ENCODE measurements at places on chromosomes 12 and 14.

DNA sequence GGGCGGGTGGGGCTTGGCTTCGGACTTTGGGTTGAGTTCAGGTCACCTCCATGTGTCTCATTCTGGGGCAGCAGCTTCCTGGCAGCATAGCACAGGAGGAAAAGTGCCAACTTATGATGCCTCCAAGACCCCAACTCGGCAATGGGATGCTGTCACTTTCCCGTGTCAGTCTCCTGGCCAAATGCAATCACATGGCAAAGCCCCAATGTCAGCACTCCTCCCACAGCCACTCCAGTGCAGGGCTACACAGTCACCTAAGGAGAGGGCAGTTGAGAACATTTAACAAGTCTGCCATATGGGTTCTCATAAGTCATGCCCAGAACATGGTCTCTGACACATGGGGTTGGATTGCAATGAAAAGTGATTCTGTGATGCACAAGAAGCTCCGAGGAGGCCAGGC is 26.7 kb downstream of the ELK3 start:
- no peak for DNase-seq

DNA sequence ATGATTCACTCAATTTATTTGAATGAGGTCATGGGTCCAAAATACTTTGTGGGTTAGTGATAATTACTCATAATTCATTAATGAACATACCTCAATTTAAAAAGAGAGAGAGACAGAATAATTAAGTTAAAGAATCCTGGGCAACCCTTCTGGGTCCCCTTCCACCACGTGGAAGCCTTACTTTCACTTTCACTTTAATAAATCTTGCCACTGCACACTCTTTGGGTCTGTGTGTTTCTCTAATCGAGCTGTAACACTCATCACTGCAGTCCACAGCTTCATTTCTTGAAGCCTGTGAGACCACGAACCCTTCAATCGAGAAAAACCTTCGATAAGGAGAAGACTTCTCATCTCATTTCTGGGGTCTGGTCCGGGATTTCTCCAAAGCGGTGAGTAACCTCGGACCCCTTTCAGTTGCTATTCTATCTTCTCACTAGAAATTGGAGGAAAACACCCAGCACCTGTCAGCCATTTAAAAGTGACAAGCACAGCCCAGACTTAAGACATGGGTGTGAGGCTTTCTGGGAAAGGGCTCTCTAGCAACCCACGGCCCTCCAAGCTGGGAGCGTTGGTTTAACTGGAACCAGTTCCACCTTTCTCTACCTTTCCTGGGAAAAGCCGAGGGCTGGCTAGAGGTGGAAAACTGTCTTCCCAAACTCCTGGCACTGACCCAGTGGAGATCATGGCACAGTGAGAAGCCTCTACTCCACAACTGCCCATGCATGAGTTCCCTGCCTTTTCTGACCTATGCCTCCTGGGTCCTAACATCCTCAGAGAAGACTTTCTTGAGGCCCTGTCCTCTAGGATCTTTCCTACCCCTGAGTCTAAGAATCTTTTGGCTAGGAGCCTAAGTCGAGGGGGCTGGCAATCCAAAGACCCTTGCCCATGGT is 148.8 kb upstream of the ATF7IP start:
- no peak for DNase-seq

- no peak for DNase-seq
Observed at GRCh38 chr12:52356762-52357580, 10.3 kb downstream of the KRT85 start.

DNA sequence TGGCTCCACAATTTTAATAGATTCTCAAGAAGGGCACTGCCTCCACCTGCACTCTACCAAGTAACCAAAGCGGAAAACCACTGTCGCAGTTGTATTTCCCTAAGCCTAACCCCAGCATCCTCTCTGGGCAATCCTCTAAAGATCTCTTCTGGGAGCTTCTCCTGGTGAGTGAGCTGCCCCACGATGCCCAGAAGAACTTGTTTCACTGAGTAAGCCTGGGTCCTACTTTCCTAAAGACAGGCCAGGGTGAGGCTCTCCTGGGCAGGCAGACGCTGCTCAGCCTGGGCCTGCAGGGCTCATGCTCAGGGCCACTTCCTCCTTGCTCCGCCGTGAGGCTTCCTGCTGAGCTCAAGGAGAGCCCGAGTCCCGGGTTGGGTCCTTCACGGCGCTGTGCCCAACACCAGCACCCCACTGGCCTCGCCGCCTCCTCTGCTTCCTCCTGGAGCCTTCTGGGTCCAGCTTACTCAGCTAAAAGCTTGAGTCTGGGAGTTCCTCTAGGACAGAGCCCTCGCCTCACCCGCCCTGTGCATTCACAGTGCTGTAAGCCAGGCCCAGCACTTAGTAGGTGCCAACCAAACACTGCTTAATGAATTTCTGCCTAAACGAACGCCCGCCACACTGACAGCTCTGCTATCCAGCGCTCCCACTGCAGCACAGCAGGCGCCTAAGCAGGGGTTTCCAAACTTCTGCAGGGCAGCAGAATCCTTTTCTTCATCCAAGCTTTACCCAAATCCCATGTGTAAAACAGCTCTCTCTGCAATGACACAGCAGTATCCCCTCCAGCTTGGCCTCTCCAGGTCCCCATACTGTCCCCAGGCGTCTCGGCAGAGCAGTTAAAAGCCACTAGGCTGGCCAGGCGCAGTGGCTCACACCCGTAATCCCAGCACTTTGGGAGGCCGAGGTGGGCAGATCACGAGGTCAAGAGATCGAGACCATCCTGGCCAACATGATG is 5.7 kb downstream of the RAB35 start:
- no peak for DNase-seq

- no peak for DNase-seq
Observed at GRCh38 chr14:62670526-62670925, 374.7 kb downstream of the KCNH5 start.

DNA sequence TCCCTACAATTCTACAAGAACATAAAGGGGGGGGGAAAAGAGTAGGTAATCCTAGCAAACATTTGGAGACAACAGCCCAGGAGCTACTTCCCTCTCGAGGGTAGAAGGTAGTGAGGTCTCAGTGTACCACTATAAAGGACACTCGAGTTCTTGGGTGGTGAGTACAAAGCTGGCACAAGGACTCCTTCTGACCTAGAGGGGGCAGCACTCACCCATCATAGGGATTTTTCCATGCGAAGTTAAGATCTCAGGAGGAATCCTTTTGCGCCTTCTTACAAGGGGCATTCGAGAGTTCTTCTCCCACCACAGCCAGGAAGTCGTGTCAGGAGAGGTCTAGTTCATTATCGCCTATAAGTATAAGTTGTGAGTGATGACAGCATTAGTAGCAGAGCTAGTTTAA is 200.2 kb upstream of the RBM19 start:
- no peak for DNase-seq

DNA sequence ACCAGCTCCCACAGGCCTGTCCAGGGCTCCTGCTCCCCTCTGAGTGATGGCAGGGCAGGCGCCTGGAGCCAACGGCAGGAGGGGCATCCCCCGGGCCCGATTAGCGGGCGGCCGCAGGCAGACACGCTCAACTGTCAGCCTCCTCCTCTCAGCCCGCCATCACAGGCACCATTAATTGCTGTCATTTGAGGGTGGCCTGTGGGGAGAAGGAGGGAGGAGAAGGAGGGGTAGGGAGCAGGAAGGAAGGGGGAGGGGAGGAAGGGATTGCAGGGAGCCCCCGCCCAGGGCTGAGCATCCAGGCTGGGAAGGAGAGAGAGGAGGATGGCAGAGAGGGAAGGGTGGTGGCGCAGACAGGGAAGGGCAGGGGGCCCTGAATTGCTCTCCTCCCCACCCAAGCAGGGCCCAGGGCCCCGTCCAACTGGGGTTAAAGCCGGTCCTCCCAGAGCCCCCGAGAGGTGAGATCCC is 36.1 kb downstream of the NCOR2 start:
- no peak for DNase-seq

DNA sequence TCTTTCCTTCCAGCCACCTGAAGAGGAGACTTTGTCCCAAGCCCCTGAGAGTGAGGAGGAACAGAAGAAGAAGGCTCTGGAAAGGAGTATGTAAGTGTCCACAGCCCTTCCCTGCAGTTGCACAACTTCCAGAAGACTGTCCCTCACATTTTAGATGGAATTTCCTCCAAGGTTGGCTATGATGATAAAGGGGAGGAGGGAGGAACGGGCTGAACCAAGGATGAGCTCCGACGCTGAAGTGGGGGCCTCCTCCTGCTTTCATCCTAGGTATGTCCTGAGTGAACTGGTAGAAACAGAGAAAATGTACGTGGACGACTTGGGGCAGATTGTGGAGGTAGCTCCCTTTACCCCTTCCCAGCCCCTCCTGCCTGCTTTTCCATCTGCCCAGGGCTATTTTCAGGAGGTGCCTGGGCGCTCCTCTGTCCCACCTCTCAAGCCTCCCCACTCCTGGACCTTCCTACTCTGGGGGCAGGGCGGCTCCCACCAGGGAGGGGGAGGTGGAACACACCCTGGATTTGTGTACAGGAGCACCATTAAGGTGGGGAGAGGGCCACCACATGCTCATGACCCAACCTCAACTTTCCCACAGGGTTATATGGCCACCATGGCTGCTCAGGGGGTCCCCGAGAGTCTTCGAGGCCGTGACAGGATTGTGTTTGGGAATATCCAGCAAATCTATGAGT is 2.3 kb downstream of the ARHGEF25 start:
- DNase-seq, result no peak

- no peak for DNase-seq
Observed at GRCh38 chr12:123741937-123742572, 20.0 kb upstream of the DNAH10 start.

DNA sequence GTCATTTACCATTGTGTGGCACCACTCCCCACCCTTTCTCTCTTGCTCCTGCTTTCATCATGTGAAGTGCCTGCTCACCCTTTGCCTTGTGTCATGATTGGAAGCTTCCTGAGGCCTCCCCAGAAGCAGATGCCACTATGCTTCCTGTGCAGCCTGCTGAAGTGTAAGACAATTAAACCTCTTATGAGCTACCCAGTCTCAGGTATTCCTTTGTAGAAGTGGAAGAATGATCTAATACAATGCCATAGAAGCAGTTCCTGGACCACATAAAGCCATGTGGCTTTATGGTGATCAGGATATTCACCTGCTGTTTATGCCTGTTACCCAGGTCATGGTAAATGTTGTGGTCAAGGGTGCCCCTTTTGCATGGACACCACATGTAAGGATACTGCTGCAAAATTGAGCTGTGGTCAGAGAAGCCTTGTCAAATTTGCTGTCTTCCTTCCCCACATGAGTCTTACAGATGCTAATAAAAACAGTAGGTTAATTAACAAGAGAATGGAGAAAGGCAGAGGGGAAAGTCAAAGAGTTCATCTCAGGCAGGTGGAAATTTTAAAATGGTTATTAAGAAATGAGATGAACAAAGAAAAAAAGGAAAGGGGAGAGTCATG is 112.8 kb upstream of the IFNG-AS1 start:
- no peak for DNase-seq

GRCh38 chr14:37171678-37172023 is 755 bp downstream of the SLC25A21 start:
- no peak for DNase-seq

GRCh38 chr14:62117751-62118105 is 355.5 kb downstream of the SNAPC1 start:
- no peak for DNase-seq

GRCh38 chr14:81269100-81269978 is 48.6 kb upstream of the GTF2A1 start:
- DNase-seq, result no peak

- DNase-seq, result no peak
Observed at GRCh38 chr12:4855121-4855924, 54.4 kb upstream of the KCNA1 start.

DNA sequence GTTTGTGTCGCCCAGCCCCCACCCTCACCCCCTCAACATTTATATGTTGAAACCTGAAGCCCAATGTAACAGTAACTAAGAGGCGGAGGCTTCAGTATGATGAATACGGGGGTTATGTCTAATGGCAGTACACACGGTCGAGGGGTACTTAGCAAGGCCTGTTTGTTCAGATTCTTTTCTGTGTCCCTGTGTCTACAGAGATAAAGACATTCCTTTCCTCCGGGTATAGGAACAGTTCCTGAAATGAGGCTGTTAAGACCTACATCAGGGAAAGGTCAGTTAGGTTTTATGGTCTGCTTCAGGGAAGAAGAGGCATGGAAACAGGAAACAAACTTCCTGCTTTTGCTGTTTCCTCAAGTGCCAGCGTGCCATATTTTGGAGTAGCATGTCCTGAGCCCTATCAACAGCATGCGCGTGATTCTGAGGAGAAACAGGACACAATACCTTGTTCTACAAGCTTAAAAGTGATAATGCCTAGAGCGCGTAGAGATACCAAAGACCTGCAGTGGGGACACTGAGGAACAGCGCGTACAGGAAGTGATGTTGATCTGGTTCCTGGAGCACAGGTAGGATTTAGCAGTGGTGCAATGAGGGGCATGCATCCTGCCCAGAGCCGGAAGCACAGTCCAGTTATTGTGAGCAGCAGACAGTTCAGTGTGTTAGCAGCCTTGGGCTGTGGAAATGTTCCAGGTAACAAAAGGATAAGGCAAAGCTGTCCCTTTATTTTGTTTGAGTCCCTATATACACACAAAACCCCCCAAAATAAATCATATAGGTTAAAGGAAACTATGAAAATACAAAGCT is 47.2 kb downstream of the FGD4 start:
- no peak for DNase-seq

- DNase-seq, result no peak
Observed at GRCh38 chr12:110627500-110628195, 13.7 kb downstream of the TCTN1 start.

- DNase-seq, result no peak
Observed at GRCh38 chr12:121366063-121366459, 13.8 kb upstream of the ANAPC5 start.

DNA sequence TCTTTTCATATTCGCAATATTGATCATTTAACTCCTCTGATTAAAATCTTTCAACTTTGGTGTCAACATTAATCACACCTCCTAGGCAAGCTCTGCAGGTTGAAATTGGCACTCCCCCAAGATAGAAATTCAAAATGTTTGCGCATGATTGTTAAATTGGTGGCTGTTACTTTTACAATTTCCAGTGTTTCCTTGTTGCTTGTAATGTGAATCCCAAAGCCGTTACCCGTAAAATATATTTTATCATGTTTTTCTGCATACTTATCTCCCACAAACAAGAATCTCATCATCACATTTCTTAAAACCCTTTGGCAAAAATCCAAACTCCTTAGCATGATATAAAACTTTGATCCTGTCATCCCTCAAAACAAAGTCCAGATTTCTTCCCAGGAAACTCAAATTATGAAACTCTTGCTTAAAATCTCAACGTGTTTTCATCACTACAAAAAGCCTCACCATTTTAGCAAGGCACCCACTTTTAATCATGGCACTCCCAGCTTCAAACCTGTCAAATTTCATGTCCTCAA is 14.7 kb downstream of the RTL1 start:
- DNase-seq, result no peak

GRCh38 chr12:103469719-103470118 is 26.0 kb downstream of the C12orf42 start:
- DNase-seq, result no peak

DNA sequence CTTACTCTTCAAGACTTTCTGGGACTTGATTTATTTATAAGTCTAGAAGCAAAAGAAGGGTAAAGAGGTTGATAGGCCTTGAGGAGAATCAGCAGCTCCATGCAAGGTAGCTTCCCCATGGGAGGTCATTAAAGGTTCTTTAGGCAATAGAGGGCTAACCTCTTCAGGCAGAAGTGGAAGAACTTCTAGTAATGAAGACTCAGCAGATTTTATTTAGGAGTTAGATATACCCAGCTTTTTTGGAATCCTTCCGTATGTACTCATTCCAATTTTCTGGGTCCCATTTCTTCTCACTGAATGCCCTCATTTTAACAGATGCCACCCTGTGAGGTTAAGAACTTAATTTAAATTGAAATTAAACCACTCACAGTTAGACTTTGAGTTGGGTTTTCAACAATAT is 565.6 kb downstream of the LRFN5 start:
- no peak for DNase-seq
